ENCODE measurements at places on chromosomes 6 and 20.

- no peak for DNase-seq
Measured at GRCh38 chr6:76451926-76452709, 379.7 kb upstream of the IMPG1 start.

DNA sequence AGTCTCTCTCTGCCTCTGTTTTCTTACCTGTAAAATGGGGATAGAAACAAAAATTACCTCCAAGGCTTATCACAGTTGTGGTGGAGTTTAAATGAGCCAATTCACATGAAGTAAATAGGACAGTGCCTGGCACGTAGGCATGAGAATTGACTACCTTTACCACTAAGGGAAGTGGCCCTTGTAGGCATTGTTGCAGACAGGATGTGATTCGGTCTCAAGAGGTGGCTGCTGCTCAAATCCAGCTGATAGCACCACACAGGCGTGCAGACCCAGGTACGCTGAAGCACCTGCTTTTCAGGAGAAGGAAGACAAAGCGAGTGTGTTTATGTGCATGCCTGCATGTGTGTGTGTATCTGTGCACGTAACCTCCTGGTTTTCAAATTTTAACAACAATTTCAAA is 108.6 kb downstream of the EYA2 start:
- DNase-seq: no peak

DNA sequence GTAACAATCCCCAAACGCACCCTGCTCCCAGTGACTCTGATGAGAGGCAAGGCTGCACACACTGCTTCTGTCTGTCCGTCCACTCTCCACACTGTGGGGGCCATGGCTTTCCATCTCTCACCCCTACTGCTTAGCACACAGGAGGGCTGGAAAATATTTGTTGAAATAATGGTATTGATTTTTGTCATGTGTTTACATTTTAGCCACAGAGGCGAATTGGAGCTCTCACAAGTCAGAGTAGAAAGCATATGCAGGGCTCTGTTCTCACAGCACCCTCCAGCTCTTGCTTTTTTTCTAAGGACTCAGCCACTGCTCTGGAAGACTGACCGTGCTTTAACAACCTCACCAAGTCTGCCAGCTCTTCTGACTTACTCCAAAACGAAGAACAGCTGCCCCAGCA is 273.8 kb downstream of the GMDS start:
- no peak for DNase-seq

DNA sequence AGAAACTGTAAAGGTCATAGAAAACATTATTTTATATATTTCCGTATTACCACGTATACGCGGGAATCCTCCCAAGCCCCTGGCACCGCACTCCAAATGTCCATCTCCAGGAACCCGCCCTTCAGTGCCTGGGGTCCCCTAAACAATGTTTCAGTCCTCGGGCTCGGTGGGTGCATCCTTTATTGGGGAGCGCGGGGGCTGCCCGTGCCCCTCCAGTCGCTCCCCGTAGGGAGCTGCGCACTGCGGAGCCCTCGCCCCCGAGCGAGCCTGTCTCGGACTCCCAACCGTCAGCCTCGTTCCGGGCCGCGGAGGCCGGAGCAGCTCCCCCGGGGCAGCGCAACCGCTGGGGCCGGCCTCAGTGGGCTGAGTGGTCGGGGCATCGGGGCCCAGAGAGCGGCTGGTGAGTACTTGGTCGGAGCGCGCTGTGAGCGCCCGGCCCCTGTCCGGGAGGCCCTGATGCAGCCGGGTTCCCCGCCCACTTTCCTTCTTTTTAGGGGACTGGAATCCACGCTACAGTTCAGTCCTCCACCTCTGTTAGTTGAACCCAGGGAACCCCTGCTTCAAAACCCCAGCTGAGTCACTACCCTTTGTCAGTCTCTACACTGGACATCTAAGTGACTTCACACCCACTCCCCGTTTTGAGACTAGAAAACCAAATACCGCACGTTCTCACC is at the start of gene DNAH8:
TSS of gene DNAH8 (plus strand) at position 296 of the 674 bp plus-strand sequence. CDS start 7,499 bp downstream, outside the sequence.
- DNase-seq: no peak

GRCh38 chr6:23218751-23219150 is 649.4 kb downstream of the HDGFL1 start:
- no peak for DNase-seq

GRCh38 chr20:8790442-8791074 is 278.3 kb upstream of the PLCB4 start:
- peak; percentile 16 for DNase-seq

DNA sequence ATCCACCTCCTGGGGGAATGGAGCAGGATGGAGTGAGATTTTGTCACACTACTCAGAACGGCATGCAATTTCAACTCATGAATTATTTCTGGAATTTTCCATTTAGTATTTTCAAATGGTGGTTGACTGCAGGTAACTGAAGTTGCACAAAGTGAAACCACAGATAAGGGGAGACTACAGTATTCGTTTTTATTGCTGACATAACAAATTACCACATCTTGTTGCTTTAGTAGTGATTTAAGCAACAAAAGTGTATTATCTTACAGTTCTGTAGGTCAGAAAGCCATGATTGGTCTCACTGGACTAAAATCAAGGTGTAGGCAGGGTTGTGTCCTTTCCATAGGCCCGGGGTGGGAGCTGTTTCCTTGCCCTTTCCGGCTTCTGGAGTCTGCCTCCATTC is 133.4 kb upstream of the B3GAT2 start:
- DNase-seq: no peak

GRCh38 chr6:13351271-13351670 is 22.9 kb upstream of the TBC1D7 start:
- no peak for DNase-seq

GRCh38 chr6:136568129-136568528 is 17.9 kb upstream of the MAP7 start:
- no peak for DNase-seq

GRCh38 chr20:38377039-38377685 is 30.9 kb downstream of the LBP start:
- DNase-seq: no peak

GRCh38 chr6:17869010-17869752 is 118.3 kb downstream of the KIF13A start:
- no peak for DNase-seq

GRCh38 chr6:52087498-52087999 is at the start of gene PKHD1:
PKHD1 (minus strand) TSS chr6:52087613; CDS start chr6:52084933, 2,680 bp downstream.
- DNase-seq: no peak

DNA sequence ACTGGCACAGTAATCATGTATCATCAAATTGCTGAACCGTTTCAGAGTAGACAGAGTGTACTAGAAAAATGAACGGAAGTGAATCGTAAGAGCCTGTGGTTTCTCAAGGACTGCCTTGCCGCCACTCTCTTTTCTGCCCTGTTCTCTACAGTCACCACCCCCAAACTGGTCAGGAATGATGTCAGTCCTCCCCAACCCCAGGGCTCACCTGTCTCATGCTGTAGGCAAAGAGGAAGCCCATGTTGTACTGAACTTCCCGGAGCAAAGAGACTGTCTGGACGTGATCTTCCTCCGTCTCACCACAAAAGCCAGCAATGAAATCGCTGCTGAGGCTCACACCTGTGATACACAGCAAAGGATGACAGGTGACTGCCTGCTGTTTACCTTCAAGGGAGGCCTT is 31.0 kb downstream of the CDK5RAP1 start:
- DNase-seq: no peak

DNA sequence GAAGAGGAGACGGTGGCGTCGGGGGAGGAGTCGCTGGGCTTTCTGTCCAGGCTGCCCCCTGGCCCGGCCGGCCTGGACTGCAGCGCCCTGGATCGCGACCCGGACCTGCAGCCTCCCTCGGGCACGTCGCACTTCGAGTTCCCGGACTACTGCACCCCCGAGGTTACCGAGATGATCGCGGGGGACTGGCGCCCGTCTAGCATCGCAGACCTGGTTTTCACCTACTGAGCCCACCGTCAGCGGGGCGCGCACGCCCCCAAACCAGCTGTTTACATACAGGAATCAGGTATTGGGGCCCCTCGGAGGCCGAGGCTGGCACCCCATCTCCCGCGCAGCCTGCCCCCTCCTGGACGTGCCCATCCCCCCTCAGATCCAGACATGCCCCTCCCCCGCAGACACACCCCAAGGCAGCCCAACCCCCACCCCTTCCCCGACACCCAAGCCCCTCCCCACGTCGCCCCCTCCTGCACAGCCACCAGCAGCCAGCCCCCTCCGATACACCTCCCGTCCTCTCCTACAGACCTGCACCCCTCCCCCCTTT is 1.4 kb downstream of the SOX12 start:
- no peak for DNase-seq

DNA sequence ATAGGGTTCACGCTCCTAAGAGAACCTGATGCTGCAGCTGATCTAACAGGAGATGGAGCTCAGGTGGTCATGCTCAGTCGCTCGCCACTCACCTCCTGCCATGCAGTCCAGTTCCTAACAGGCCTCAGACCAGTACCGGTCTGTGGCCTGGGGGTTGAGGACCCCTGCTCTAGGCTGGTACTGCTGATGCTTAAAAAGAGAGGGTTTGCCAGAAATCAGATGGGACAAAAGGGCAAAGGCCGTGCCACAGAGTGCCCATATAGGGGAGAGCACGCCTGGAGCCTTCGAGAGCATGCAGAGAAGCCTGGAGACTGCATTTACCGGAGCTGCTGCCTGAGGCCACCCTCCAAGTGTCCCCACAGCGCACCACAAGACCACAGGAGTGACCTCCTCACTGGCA is 75.5 kb downstream of the PTPN1 start:
- DNase-seq: no peak

- peak; percentile 73 for DNase-seq
Measured at GRCh38 chr20:43681468-43681942, 14.6 kb downstream of the MYBL2 start.

DNA sequence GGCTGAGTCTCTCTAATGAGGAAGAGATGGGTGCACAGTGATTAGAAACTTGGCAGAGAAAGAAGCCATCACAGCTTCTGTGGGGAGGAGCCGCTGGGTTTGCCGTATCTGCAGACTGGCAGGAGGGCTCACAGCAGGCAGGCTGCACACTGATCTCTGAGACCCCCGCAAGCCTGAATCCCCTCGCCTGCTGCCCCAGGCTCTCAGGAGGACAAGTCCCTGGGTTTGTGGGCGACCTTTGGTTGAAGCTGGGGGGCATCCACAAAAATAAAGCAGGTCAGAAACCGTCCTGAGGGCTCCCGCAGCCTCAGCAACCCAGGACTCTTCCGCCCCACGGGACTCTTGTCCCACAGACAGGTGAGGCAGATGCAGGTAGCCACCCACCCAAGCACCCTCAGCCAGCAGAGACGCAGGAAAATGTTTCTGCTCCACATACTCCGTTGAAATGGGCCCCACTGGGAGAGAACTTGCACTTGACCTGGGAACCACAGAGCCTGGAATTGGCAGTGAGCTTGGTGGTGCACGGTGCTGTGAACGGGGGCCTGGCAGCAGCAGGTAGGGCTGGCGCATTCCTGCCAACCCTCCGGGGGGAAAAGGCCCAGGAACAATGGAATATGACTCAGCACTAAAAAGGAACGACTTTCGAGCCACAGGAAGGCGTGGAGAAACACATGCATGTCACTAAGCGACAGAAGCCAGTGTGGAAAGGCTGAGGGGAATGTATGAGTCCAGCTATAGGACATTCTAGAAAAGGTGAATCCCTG is 89.9 kb downstream of the YTHDF1 start:
- no peak for DNase-seq

DNA sequence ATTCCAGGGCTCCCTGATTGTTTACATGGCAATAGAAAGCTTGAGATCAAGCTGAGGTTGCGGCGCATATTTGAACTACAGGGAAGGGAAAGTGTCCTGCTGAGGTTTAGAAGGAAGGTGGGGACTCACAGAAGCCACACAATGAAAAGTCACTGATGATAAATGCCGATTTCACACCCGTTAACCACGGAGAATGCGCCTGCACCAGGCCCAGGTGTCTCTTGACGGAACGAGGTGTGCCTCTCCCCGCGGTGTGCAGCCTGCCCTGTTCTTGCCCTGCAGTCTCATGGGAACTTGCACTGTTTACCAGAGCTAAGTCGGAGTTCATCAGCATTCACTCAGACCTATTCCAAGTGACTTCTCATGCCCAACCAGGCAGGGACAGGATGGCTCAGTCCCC is 90.3 kb downstream of the LY86 start:
- no peak for DNase-seq

- no peak for DNase-seq
Measured at GRCh38 chr6:31090973-31091364, 21.4 kb downstream of the C6orf15 start.

DNA sequence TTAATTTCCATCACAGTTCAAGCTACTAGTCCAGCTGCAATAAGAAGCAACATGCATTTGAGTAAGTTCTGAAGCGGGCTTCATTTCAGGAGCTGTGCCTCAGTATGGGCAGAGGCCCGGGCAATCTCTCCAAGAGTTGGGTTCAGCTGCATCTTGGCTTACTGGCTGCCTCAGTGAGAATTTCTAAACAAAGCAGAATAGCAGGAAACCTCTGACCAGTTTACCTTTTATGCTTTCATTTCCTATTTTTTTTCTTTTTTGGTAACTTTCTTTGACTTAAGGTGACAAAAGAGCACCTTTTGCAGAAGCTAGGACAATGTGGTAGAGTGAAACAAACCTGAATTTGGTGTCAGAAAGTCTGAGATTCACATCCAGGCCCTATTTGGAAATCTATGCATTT is 51.0 kb upstream of the FBXO30 start:
- no peak for DNase-seq

DNA sequence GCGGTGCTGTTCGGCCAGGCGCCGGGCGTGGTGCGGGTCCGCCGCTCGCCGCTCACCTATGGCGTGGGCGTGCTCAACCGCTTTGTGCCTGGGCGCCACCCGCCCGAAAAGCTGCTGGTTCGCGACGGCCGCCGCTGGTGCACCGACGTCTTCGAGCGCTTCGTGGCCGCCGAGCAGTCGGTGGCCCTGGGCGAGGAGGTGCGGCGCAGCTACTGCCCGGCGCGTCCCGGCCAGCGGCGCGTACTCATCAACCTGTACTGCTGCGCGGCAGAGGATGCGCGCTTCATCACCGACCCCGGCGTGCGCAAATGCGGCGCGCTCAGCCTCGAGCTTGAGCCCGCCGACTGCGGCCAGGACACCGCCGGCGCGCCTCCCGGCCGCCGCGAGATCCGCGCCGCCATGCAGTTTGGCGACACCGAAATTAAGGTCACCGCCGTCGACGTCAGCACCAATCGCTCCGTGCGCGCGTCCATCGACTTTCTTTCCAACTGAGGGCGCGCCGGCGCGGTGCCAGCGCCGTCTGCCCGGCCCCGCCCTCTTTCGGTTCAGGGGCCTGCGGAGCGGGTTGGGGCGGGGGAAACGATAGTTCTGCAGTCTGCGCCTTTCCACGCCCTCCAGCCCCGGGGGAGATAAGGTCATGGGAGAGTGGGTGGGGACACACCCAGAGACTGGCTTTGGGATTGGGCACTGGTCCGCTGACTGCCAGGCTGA is 15.7 kb downstream of the ADISSP start:
- peak; percentile 56 for DNase-seq

- DNase-seq: no peak
Measured at GRCh38 chr6:5302995-5303622, 41.8 kb downstream of the FARS2 start.

DNA sequence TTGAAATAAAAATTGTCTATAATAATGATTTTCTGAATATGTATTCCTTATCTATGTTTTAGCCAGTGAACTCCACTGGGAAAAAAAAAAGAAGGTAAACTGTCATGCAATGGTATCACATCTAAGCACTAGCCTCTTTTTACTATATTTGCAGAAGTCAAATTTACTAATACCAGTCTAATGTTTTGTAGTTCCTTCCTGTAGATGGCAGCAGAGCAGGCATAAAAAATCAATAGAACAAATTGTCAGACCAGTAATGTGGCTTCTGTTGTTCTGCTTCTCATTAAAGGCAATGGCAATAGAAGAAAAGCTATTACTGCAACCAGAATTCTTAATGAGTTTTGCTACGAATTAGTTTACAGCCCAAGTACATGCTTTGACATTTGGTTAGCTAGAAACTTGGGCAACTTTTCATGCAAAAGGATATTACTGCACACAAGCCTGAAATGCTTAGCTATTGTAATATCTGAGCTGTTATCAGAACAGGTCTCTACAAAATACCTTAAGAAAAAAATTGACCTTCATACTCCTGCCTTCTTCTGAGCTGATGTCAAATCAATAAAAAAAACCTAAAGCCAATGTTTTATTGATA is 476.9 kb downstream of the KHDRBS2 start:
- DNase-seq: no peak

Measured in NCI-H187 (cell line).